NCI-H1092 (cell line): ENCODE measurements at places on chromosomes 6 and 20.

DNA sequence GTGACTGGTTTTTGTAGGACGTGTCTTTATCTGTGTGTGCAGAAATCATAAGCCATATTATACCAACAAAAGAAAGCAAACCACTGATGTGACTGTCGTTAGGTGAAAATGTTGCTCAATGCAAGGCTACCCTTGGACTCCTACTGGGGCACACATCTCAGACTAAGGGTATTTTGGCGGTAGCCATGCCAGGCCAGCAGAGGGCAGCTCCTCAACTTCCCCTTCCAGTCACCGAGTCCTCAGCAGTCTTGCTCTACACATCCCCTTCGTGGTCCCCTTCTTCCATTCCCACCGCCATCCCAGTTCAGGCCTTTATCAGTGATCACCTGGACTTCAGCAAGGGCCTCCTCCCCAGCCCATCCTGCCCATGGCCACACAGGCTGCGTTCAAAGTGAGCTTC lies 113.7 kb upstream of the GGTLC1 start:
- no peak for DNase-seq

- DNase-seq = no peak
Observed at GRCh38 chr6:122589115-122589514, 21.1 kb upstream of the PKIB start.

DNA sequence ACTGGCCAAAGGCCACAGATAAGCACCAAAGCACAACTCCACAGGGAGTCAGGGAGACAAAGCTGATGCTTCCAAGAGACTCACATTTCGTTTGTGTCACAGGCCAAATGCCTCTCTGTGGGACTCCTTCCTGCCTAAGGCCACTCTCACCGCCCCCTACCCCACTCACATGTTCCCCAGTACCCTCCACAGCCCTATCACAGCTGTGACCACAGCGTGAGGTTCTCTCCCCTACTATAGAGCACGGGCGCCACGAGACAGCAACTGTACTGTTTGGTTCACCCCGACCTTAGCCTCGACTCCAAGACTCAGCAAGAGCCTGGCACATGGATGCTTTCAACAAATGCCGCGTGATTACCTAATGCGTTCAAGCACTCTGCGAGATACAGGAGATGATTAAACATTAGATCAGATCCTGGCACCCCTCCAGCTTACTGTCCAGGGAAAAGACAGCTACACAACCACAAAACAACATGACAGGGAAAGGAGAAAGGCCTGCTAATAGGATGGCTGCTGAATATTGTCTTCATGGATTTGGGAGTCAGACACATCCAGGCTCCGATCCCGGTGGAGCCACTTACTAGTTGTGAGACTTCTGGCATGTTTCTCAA lies 105.5 kb downstream of the AGPAT4 start:
- peak; percentile 91 for DNase-seq

DNA sequence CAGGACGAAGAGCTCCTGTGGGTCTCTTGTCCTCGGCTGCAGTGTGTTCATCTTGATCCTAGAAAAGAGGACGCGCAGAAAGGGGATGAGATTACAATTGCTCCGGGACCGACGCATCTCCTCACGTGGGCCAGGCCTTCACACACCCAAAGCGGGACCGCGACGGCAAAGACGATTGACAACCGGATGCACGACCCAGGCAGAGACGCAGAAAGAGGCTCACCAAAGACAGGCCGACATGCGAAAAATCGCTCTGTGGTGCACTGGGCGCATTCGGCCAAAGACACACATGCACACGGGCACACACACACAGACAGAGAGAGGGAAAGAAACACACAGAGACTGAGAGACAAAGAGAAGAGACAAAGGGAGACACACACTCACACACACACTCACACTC lies 1089.9 kb upstream of the DEFB115 start:
- no peak for DNase-seq

- DNase-seq = no peak
Observed at GRCh38 chr20:44743916-44744655, 1.6 kb upstream of the KCNK15 start.

DNA sequence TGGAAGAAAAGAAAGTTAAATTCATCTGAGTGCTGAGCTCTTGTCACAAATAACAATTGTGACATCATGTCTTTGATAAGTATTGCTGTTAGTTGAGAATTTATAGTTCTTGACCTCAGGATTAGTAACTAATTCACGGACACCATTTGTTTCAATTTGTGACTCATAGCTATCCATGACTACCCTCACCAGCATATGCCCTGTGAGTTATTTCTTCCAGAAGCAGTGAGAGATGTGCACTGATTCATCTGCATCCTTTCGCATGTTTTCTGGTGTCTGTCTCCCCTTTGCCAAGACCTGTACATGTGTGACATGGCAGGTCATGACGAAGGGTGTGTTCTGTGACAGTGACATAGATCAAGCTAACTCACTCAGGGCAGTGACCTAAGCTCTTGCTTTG lies 86.9 kb downstream of the SOBP start:
- DNase-seq = no peak

- DNase-seq = no peak
Observed at GRCh38 chr6:3278691-3279090, 19.9 kb downstream of the PSMG4 start.

- DNase-seq = no peak
Observed at GRCh38 chr6:152100183-152100618, 292.7 kb downstream of the ESR1 start.
